ENCODE measurements at places on chromosomes 5 and 9. TPM values are rescaled to one million over a fixed set of nuclear protein-coding genes. Genes with fewer than 3 reads are reported as not detected.

Gene MOB3B
- 6.6 TPM for total RNA-seq

DNA sequence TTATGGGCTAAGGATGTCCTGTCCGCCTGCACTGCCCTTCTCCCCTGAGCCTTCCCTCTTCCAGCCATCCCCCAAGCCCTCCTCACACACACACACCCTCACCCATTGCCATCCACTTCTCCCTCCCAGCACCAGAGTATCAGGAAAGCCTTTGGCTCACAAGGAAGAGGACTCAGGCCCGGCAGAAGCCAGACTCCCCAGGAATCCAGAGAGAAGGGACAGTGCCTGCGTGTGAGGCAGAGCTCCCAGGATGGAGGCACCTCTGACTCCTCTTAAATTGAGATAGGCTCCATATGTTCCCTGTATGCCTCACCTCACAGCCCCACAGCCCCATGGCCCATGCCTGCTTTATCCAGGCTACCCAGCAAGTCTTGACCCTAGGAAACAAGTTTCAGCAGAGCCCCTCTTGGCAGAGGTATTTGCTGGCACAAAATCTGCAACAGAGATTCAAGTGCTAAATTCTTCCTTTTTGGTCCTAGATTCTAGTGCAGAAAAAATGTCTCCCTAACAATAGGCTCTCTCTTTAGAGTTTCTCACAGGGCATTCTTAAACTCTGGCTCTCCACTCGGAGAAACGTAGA is 761 bp downstream of the IL17B start:
- peaks cover 58% of the 10 kb centered on the region for H3K4me1 ChIP-seq
- H3K36me3 ChIP-seq: no peaks in the 10 kb centered on the region
- H3K27ac ChIP-seq: peak overlapping the region; percentile 100
- no peak overlapping the region for H3K4me3 ChIP-seq
- DNase-seq: no peak

GRCh38 chr5:53008751-53009150 is 19.6 kb downstream of the ITGA2 start:
- H3K4me3 ChIP-seq: no peak overlapping the region
- no peaks in the 10 kb centered on the region for H3K27me3 ChIP-seq
- H3K4me1 ChIP-seq: no peaks in the 10 kb centered on the region
- DNase-seq: no peak

DNA sequence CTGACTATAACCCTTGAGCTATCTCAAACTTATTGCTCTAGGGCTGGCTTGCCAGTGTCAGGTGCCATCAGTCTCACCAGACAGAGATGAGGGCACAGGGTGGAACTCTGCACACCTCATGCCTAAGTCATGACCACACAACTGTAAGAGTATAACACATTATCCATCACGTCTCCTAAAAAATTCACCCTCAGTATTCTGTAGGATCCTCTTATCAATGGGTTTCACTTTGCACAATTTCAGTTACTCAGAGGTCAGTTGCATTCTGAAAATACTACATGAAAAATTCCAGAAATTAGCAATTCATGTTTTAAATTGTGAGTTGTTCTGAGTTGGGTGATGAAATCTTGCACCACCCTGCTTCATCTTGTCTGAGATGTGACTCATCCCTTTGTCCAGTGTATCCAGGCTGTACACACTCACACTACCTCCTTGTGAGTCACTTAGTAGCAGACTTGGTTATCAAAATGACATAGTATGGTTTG is 690.9 kb upstream of the CDH18 start:
- no peaks in the 10 kb centered on the region for H3K36me3 ChIP-seq
- no peaks in the 10 kb centered on the region for H3K27me3 ChIP-seq
- no peaks in the 10 kb centered on the region for H3K4me1 ChIP-seq
- H3K27ac ChIP-seq: no peak overlapping the region

DNA sequence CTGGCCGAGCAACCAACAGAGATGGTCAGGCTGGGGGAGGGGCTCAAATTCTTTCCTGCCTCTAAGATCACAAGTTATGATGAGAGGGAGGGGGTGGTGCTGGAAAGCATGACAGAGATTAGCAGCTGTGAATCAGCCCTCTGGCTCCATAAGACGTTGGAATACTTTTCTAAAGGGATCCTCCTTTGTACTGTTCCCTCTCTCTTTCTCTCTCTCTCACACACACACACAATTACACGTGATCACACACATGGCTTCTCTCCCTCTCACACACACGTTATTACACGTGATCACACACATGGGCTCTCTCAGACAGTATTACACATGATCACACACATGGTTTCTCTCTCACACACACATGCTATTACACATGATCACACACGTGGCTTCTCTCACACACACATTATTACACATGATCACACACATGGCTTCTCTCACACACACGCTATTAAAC is at the start of gene SLC45A2:
Gene SLC45A2, minus strand, starts transcription at position 23 of the 454 bp plus-strand sequence. CDS start 110 bp downstream, outside the sequence.
- H3K27ac ChIP-seq: no peak within 1 kb of the TSS
- H3K4me3 ChIP-seq: no peak within 1 kb of the TSS
- DNase-seq: no peak
- no peaks in the 10 kb centered on the region for H3K4me1 ChIP-seq
- no peaks in the 10 kb centered on the region for H3K27me3 ChIP-seq

DNA sequence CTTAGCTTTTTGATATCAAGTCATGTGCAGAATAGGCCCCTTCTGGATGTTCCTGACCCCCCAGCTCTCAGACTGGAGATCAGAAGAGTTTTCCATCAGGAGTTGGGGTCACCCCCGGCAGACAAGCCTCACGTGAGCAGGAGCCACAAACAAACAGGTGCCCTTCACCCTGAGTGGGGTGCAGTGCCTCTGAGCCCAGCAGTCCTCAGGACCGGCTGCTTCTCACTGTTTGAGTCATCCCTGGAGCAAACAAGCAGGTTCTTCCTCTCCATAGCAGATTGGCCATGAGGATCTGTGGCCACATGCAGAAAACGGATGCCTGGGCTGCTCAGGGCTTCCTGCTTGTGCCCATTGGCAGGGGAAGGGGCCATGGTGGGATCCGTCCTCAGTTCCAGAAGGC is 47.0 kb downstream of the LRSAM1 start:
- H3K4me3 ChIP-seq: no peak overlapping the region
- DNase-seq: no peak
- H3K27ac ChIP-seq: no peak overlapping the region
- peaks cover 21% of the 10 kb centered on the region for H3K4me1 ChIP-seq
- H3K36me3 ChIP-seq: peaks cover 39% of the 10 kb centered on the region
- no peaks in the 10 kb centered on the region for H3K27me3 ChIP-seq

DNA sequence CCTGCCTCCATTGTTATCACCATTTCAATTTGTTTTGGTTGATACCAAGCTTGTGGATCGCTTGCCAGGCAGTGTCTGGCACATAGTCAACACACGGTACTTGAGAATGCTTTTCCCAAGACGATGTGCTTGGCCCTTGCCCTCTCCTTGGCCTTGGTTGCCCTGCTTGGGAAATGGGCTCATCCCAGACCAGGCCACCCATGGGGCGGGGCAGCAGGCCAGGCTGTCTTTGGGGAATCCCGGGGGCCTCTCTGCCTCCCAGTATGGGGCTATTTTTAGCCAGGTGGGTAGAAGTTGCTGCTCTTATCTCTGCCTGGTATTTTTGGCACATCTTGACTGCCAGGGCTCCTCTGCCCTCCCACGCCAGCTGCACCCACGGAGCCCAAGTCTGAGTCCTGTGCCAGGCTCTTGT is 49.9 kb downstream of the LMX1B start:
- H3K4me3 ChIP-seq: no peak overlapping the region
- no peak overlapping the region for H3K27ac ChIP-seq
- no peak for DNase-seq
- peaks cover 6% of the 10 kb centered on the region for H3K4me1 ChIP-seq
- no peaks in the 10 kb centered on the region for H3K36me3 ChIP-seq
- H3K27me3 ChIP-seq: no peaks in the 10 kb centered on the region

GRCh38 chr5:158559643-158560042 is 540.1 kb downstream of the EBF1 start:
- no peaks in the 10 kb centered on the region for H3K36me3 ChIP-seq
- H3K27ac ChIP-seq: no peak overlapping the region
- no peak overlapping the region for H3K4me3 ChIP-seq
- no peaks in the 10 kb centered on the region for H3K27me3 ChIP-seq
- no peak for DNase-seq

Gene CYLC2
- not detected for total RNA-seq

Gene PTGER4
- 13.8 TPM for total RNA-seq

GRCh38 chr9:34716711-34717110 is 6.8 kb upstream of the CCL21 start:
- no peaks in the 10 kb centered on the region for H3K36me3 ChIP-seq
- no peak overlapping the region for H3K27ac ChIP-seq
- no peak overlapping the region for H3K4me3 ChIP-seq
- no peaks in the 10 kb centered on the region for H3K27me3 ChIP-seq
- H3K4me1 ChIP-seq: no peaks in the 10 kb centered on the region

GRCh38 chr5:39441838-39442237 is 17.1 kb upstream of the DAB2 start:
- H3K4me3 ChIP-seq: no peak overlapping the region
- no peak overlapping the region for H3K27ac ChIP-seq
- peaks cover 2% of the 10 kb centered on the region for H3K4me1 ChIP-seq
- H3K27me3 ChIP-seq: no peaks in the 10 kb centered on the region

Gene EGFLAM
- 10.7 TPM for total RNA-seq

- H3K27me3 ChIP-seq: no peaks in the 10 kb centered on the region
- no peaks in the 10 kb centered on the region for H3K36me3 ChIP-seq
- H3K4me1 ChIP-seq: no peaks in the 10 kb centered on the region
- H3K27ac ChIP-seq: no peak overlapping the region
Observed at GRCh38 chr9:5480919-5481318, 29.4 kb upstream of the PDCD1LG2 start.

DNA sequence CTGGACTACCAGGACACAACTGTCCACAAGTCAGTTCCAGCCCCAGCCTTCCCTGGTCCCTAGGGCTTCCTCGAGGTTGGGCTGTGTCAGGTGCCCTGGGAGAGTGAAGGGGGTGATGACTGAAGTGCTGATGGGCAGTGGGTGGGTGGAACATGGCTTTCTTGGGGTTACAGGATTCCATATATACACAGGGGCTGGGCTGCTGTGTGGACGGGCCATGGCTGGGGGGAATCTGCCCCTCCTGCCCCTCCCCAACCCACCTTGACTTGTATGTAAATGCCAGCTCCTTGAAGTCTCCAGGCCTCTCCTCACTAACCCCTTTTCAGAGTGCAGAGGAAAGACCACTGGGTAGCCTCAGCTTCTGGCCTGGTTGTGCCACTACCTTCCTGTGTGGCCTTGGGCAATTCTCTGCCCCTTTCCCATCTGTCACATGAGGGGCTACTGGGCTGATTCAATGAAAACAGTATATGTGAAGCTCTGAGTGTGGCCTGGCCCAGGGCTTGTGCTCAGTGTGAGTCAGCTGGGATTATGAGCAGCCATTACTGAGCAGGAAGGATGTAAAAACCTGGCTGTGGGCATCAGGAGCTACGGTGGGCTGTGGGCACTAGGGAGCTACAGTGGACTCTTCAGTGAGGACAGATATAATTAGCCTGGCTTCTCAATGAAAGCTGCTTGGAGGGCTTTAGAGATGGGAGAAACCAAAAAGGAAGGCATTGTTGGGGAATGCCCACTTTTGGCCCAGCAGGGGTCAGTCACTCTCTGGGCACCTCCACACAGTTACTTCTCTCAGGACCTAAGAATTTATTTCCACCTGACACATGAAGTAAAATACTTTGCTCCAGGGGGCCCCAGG is 23.3 kb downstream of the PITX1 start:
- H3K27me3 ChIP-seq: no peaks in the 10 kb centered on the region
- no peak for DNase-seq
- H3K36me3 ChIP-seq: no peaks in the 10 kb centered on the region
- no peak overlapping the region for H3K27ac ChIP-seq

GRCh38 chr9:132319421-132320110 is 35.2 kb downstream of the SETX start:
- no peak overlapping the region for H3K4me3 ChIP-seq
- H3K27ac ChIP-seq: no peak overlapping the region
- H3K36me3 ChIP-seq: peaks cover 7% of the 10 kb centered on the region
- peaks cover 7% of the 10 kb centered on the region for H3K4me1 ChIP-seq

Gene FGF18
- total RNA-seq: 1.6 TPM

- H3K27me3 ChIP-seq: no peaks in the 10 kb centered on the region
- no peak for DNase-seq
- no peaks in the 10 kb centered on the region for H3K36me3 ChIP-seq
Observed at GRCh38 chr5:63916786-63917185, 45.5 kb downstream of the HTR1A start.

- no peak for DNase-seq
- peaks cover 35% of the 10 kb centered on the region for H3K36me3 ChIP-seq
- no peaks in the 10 kb centered on the region for H3K27me3 ChIP-seq
Observed at GRCh38 chr9:131185924-131186323, 60.5 kb downstream of the NUP214 start.

Gene EGFL7
- 56.5 TPM for total RNA-seq

Gene RALGPS1
- 18.5 TPM for total RNA-seq
